ENCODE measurements at places on chromosomes 1 and 21.

- no peak for DNase-seq
Observed at GRCh38 chr1:68970571-68970970, 473.7 kb upstream of the DEPDC1 start.

DNA sequence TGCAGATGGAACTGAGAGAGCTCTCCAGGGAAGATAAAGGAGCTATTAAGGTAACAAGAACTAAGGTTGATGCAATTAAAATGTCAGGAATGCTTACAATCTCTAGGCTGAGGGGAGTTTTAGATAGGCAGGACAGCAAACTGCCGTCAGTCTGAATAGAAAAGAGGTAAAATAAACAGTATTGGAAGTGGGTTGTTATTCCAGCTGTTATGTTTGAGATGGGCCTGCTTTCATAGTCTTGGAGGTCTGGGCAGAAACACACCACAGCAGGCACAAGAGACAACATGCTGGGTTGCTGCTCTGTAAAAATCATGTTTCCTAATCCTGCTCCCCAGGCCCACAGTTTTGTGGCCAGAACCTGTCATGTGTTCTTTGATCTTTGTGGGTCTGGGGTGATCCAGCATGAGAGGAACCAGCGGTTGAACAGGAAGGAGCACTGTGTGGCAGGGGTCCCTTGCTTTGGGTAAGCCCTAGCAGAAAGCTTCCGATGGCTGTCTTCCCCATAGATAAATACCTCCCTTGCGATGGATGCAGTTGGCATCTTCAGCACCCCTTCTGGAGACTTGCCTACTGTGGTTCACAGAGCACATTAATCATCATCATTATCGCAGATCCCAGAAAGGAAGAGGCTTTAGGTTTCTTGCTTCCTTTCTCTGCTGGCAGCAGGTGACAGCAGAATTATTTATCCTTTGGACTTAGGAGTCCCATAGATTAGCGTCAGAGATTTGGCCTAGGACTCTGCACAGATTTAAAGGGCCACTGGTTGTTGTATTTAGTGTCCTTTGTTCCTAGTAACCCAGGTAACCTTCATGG lies 97.1 kb downstream of the AK5 start:
- no peak for DNase-seq

DNA sequence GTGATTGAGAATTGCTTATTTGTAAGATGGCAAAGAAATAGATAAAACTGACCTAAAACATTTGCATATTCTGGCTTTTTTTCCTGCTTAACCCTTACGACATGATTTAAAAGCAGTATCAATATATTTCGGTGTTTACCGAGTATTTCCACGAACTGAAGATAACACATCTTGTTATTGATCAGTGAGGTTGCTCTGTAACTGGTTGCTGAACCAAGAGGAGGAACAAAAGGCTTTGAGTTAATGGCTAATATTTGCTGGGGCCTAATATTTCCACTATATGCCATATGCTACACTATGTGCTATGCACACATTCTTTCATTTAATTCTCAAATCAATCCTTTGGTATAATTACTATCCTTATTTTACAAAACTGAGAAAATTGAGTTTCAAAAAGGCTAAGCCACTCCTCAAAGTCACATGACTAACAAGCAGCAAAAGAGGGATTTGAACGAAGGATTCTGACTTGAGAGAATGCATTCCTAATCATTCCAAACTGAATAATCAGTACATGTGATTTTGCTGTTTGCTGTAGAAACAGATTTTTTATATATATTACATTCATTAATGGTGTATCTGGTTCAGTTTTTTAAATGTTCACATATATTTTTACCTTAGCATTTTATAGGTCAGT lies 346.0 kb downstream of the USP25 start:
- no peak for DNase-seq

- no peak for DNase-seq
Observed at GRCh38 chr1:87115891-87116290, 201.5 kb downstream of the HS2ST1 start.

DNA sequence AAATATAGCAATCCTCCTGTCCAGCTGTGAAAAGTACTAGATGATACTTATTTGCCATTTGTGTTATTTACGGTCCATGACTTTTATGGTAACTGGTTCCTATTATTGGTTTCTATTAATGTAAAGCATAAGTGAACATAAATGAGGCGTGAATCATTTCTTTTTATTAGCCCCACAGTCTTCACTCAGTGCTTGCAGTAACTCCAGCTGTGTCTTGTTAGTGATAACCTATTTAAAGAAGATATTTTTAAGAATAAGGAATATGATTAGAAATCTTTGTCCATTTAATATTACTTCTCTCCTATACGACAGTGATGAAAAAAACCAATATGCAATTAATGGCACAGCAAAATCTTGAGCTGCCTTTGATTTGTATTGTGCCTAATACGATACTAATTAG lies 149.9 kb downstream of the SPATA17 start:
- DNase-seq, result no peak

DNA sequence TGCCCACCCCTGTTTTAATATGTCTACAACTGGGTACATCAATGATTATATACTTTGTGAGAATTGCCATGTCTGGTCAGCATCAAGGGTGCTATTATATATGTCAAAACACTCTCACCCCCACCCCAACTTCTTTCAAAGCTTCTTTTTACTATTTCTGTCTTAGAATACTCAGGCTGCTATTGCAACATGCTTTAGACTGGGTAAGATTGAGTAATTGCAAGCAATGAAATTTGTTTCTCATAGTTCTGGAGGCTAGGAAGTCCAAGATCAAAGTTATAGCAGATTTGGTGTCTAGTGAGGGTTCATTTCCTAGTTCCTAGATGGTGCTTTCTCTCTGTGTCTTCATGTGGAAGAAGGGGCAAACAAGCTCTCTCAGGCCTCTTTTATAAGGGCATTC lies 100.5 kb upstream of the KCNK1 start:
- no peak for DNase-seq

DNA sequence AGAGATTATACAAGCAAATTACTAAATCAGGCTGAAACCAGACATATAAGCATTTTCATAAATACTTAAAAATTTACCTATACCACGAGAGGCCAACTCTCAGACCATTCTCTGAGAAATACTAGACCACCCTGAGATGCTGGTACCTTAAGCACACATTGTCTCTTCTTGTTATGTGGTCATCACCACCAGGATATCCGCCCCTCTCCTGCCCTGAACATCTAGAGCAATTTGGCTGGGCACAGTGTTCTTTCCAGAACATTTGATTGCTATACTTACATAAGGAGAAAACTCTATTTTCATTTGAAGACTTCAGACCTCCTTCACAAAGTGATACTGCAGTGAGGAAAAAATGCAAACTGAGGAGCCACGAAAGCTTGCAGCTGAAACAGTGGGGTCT lies 36.2 kb upstream of the DUSP10 start:
- peak; percentile 35 for DNase-seq

DNA sequence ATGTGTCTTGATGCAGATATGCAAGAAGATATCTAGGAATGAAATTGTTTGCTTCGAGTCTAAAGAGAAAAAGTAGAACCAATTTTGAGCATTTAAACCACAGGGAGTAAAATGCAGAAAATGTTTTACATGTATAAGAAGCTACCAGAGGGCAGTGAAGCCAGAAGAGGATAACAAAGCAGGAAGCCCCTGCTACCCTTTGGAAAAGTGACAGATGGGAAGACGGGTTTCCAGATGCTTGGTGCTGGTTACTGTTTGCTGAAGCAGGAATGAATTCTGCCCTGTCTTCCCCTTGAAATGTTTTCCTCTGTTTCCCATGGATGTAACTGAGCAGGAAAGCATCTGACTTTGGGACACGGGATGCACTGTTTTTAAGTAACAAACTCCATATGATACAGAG lies 822.2 kb downstream of the MRPL39 start:
- DNase-seq, result no peak

DNA sequence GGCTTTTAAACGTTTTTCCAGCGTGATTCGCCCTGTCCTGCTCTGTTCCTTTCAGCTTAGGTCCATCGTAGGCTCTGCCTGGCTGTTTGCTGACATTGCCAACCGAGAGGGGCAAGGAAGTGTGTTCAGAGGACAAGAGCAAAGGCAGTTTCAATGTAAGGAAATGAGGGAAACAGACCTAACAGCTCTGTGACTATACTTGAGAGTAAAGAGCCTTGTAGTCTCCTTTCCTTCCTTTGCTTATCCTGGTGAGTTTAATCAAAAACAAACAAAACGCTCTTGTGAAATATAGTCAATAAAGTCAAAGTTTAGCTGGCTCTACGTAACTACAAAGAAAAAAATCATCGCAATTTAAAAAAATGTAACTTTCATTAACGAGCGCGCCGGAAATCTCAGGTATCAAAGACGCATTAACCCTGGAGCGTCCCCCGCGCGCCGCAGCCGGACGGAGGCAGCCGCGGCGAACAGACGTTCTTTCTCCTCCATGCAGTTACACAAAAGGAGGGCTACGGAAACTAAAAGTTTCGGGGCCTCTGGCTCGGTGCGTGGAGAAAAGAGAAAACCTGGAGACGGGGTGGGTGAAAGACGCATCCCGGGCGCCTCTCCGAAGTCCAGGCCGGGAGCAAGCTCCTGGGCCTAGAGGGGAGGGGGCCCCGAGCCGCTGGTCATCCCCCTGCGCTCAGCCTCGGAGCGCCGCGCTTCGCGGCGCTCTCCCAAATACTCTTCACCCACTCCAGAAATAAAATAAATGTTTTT lies 617 bp upstream of the ADGRL2 start:
- DNase-seq, result no peak

- no peak for DNase-seq
Observed at GRCh38 chr1:56424744-56425493, 154.4 kb downstream of the PLPP3 start.

DNA sequence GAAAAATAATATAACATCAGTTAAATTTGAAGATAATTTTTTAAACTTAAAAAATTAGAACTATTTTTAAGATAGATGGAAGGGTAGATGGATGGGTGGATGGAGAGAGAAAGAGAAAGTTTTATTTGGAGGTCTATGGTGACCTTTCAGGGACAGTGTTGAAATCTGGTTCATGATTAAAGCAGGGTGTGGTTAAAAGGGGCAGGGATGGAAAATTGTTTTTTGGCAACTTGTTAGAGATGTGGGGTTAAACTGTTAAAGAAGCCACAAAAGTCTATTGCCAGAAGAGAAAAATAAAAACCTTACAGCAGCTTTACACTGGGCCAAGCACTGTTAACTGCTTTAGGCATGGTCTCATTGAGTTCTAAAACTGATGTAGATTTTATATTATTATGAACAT lies 134.9 kb upstream of the GORAB start:
- DNase-seq, result no peak

DNA sequence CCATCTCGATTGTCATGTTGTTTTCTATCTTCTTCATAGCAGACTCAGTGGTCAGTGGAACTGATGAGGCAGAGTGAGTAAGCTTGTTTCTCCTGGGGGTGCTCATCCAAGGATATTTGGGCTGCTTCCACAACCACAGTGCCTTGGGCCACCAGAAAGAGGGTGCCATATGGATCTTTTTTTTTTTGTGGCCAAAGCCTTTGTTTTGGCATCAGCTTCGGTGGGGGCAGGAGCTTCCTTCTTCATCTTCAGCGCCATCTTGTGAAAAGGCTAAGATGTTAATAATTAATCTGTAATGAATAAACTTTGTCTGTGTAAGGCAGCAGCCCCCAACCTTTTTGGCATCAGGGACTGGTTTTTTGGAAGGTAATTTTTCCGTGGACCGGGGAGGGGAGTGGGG lies 6.6 kb upstream of the PLPP3 start:
- no peak for DNase-seq

DNA sequence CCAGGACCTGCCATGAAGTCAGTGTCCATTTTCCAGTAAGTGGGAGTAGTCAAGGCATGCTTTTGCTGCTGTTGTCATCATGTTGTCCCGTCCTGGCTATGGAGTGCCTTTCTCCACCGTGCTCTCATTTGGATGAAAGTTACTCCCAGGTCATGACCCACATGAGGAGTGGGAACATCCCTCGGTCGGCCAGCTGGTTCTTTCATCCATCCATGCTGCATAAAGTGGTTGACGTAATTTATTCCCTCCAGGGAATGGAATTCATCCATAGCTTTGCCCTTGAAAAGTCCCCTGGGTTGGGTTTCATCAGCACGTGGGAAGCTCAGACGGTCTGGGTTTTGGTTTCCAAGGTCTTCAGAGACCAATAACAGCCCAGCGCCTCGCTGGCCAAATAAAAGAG lies 11.6 kb downstream of the PLA2G2A start:
- DNase-seq, result no peak

- DNase-seq, result no peak
Observed at GRCh38 chr1:191222206-191222605, 744.5 kb upstream of the BRINP3 start.
